ENCODE measurements at places on chromosomes 11 and 22.

GRCh38 chr11:13328286-13328685, 50.7 kb downstream of the BMAL1 start:
- DNase-seq: no peak

GRCh38 chr22:21939461-21939913, 13.2 kb downstream of the PPM1F start:
- DNase-seq: peak; percentile 5

DNA sequence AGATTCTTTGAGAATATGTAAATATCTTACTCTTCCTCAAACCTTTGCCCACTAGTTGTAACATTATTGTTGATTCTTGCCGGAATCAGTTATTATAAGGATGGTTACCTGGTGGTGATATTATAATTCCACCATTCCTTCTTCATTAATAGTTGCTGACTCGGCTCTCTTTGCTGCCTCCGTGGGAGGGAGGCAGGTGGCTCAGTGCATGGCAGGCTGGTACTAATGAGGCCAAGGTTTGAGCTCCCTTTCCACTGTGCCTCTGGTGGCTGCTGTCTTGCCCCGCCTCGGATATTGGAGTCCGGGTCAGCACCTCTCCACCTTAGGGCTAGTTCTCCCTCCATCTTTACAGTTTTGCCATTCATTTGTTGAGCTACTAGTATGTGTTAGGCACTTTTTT, 12.7 kb downstream of the CD6 start:
- no peak for DNase-seq

DNA sequence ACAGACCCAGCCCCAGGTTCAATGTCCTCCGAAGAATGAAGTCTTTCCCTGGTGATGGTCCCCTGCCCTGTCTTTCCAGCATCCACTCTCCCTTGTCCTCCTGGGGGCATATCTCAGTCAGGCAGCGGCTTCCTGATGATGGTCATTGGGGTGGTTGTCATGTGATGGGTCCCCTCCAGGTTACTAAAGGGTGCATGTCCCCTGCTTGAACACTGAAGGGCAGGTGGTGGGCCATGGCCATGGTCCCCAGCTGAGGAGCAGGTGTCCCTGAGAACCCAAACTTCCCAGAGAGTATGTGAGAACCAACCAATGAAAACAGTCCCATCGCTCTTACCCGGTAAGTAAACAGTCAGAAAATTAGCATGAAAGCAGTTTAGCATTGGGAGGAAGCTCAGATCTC, 14.1 kb downstream of the APOL1 start:
- DNase-seq: no peak

DNA sequence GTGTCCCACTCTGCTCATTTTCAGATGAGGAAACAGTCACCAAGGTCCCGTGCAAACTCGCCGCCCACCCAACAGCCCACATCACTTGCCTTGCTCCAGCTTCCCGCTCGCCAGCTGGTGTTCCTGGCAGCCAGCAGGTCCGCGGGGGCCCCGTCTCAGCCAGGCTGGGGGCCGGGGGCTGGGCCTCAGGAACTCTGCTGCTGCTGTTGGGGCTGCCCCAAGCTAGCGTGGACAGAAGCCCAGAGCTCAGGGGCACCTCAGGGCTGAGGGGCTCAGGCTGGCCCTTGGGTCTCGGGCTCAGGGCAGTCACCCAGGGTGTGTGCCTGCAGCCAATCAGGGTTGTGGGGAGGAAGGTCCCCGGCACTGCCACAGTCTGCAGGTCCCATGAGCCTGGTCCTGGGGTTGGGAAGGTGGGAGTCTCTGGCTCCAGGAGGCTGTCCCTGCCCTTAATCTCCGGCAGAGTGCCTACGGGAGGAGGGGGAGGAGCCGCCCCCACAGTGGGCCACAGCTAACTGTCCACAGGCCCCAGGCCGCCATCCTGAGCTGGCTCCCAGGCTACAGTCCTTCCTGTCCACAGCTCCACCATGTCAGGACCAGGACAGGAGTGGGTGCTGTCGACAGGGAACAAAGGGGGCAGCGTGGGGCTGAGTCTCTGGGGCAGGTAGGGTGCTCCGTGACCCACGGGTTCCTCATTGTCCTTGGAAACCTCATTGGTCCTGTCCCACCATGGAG, 65.2 kb downstream of the ARFGAP3 start:
- no peak for DNase-seq

GRCh38 chr11:130188585-130189347, 29.2 kb downstream of the ST14 start:
- no peak for DNase-seq

- no peak for DNase-seq
Observed at GRCh38 chr11:59814021-59814420, 3.4 kb upstream of the MRPL16 start.

DNA sequence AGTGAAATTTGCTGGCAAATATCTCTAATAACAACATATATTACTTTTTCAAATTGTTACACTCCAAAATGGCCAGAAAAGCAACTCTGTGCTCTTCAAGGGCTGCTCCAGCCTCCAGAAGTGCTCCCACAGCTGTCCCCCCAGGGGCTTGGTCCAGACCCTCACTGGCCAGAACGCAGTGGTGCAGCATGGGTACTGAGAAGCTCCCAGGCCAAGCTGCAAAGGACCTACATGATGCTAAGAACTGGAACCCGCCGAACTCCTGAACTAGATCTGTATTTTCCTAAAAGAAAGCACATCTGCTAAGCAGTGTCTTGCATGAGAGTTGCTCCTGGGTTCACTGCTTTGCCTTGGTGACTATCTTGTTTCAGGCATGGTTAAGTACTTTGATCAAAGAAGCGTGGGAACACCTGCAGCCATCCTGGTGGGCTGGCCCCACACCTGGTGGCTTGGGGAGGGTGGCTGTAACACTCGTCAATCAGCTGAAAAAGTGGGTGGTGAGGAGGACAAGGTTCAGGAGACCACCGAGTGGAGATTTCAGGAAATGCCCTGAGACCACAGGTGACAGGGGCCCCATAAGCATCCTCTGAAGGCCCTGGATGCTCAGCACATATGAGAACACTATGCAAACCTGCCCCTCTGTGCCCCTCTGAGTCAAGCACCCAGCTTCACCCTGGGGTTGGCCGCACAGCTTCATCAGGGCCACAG, 72.7 kb upstream of the PITPNB start:
- DNase-seq: no peak

GRCh38 chr22:25447067-25447685, 117.3 kb upstream of the GRK3 start:
- peak; percentile 7 for DNase-seq

- peak; percentile 84 for DNase-seq
Observed at GRCh38 chr22:37121887-37122591, 12.5 kb upstream of the TMPRSS6 start.

DNA sequence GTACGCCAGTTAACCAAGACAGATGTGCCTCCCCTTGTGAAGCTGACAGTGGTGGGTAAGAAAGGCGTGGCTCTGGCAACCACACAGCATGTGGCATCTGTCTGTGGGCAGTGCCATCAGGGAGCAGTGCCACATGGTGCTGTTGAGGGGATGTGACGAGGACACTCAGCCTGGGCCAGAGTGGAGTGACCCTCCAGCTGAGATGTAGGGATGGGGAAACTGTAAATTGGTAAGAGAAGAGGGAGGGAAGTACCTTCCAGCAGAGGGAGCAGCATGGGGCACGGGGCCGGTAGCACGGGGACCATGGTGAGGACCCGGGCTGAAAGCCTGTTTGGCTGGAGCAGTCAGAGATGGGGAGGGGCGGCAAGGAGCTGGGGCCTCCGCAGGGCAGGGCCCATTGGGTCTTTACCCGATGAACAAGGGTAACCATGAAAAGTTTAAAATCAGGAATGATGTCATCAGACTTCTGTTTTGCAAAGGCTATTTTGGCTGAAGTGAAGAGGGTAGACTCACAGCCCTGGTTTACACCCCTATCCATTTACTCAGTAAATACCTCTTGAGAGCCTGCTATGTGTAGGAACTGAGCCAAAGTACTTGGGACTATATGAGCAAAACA, 10.4 kb downstream of the TMPRSS6 start:
- DNase-seq: no peak

DNA sequence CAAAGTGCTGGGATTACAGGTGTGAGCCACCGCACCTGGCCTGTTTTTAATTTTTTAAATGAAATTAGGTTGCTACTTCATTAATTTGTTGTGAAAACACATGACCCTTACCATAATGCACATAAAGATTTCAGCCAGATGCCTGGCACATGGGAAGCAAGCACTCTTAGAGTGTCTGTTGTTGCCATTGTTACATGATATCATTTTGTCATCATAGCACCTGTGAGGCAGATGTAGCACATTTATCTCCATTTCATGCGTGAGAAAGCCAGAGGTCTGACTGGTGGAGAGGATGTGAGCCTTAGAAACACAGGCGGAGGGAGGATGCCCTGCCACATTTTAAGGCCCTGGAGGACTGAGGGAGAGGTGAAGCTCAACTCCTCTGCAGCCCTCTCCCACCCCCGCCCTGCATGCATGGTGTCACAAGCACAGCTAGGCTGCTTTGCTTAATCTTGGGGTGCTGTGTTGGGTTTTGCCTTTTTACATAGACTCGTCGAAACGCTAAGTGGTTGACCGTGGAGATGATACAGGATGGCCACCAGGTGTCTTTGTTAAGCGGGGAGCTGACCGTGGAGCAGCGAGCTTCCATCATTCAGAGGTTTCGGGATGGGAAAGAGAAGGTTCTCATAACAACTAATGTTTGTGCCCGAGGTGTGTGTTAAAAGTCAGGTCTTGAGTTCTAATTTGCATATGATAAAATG, 14.0 kb downstream of the DDX25 start:
- no peak for DNase-seq

DNA sequence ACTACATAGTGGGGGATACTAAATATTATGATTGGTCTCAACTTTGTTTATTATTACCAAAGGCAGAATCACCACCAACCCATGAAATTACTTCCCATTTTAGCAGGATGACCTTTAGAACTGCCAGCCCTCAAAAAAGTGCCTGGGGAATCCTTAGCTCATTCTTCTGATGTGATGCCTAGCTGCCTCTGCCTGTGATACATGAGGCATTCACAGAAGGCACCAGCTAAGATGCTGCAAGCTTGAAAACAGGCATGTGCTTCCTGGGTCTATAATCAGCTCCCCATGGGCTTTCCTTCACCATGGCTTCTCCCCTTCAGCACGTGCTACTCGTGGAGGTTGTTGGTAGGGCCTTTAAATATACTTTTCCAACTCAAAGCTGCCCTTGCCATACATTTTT, 50.4 kb upstream of the ARHGAP20 start:
- DNase-seq: no peak

- no peak for DNase-seq
Observed at GRCh38 chr22:36578619-36579018, 49.7 kb upstream of the EIF3D start.

- DNase-seq: no peak
Observed at GRCh38 chr11:117180020-117180419, 1.5 kb downstream of the SIDT2 start.

DNA sequence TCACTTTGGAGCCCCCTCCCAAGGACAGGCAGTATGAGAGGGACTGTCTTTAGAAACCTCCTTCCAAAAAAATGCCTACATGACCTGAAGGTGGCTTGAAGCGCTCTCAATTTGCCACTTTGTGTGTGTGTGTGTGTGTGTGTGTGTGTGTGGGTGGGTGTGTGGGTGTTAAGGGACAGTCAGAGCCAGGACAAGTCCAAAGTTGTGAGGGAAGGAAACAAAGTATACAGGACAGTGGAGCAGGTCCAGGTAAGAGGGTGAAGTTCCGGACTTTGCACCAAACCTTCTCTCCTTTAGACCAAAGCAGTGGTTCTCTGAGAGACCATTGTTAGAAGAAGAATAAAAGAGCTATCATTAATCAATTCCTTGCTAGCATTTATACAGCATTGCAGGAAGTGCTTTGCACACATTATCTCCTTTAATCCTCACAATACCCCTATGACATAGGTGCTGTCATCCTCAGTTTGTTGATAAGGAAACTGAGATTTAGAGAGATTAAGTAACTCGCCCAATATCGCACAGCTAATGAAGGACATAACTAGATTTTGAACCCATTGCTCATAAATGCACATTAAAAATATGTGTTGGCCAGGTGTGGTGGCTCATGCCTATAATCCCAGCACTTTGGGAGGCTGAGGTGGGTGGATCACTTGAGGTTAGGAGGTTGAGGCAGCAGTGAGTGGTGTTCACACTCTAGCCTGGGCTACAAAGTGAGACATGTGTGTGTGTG, 12.4 kb upstream of the SLC5A1 start:
- no peak for DNase-seq

- DNase-seq: no peak
Observed at GRCh38 chr22:39081598-39081997, 4.5 kb downstream of the APOBEC3G start.

DNA sequence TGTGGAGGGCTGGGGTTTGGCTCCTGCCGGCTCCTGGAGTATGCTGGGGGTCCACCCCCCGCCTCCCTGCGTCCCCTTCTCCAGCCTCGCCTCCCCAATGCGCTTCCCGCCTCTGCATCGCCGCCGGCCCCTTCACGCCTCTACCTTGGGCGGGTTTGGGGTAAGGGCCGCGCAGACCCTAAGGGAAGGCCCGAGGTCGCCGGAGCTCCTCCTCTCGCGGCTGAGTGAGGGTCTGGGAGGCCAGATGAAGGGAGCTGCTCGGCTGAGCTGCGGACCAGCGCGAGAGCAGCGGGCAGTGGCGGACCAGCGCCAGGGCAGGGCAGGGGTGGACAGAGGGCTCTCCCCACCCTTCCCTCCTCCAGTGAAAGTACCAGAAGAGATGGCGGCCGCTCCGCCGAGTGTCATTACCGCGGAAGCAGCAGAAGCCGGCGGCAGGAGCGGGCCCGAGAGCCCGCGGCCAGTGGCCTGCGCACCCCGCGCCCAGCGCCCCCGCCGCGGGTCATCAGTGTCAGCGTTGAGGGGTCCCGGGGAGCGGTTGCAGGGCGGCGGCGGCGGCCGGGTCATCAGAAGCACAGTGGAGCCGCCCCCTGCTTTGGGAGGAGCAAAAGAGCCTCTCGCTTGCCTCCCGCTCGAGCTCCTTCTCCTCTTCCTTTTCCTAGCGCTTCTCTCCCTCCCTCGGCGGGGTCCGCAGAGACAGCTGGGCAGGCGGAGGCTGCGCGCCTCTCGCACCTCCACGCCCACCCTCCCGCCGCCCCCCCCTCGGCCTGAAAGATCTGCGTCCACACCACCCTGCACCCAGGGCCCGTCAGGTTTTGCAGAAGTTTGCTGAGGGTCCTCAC, 255.6 kb upstream of the CADM1 start:
- no peak for DNase-seq

GRCh38 chr11:11280826-11281225, 72.2 kb downstream of the CSNK2A3 start:
- no peak for DNase-seq

GRCh38 chr11:45815747-45816146, 10.8 kb downstream of the SLC35C1 start:
- no peak for DNase-seq

Data from naive thymus-derived CD4-positive, alpha-beta T cell (primary cell).